NCI-H2171 treated with DMSO at 0.1 percent for 48 hours (cell line): ENCODE measurements at places on chromosomes 5 and 9.

DNA sequence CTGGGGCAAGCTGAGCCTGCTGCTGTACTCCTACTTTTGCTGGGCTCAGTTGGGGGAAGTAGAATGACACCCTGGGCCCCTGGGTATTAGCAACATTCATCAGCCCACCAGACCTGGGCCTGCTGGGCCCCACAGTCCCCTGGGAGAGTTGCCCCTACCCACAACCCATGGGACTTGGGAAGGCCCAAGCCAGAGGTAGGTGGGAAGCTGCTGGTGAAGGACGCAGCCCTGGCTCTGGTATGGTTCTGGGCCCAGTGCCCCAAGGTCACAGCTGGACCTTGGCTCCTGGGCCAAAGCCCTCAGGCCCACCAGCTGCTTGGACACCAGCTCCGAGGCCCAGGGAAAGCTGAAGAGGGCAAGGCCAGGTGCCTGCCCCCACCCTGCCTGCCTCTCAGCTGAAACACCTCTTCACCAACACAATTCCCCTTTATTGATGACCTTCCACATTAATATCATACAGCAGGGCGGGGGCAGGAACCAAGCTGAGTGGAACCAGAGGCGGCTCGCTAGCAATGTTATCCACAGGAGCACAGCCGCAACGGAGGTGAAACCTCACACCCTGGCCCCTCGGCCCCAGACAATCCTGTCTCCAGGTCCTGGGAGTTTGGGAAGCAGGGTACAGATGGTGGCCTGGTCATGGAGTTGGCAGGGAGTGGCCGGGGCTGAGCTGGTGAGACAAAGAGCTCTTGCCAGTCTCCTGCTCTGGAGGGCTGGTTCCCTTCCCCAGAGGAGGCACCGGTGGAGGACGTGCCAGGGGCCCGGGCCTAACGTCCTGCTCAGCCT lies 13.7 kb downstream of the DOLPP1 start:
- DNase-seq = no peak

DNA sequence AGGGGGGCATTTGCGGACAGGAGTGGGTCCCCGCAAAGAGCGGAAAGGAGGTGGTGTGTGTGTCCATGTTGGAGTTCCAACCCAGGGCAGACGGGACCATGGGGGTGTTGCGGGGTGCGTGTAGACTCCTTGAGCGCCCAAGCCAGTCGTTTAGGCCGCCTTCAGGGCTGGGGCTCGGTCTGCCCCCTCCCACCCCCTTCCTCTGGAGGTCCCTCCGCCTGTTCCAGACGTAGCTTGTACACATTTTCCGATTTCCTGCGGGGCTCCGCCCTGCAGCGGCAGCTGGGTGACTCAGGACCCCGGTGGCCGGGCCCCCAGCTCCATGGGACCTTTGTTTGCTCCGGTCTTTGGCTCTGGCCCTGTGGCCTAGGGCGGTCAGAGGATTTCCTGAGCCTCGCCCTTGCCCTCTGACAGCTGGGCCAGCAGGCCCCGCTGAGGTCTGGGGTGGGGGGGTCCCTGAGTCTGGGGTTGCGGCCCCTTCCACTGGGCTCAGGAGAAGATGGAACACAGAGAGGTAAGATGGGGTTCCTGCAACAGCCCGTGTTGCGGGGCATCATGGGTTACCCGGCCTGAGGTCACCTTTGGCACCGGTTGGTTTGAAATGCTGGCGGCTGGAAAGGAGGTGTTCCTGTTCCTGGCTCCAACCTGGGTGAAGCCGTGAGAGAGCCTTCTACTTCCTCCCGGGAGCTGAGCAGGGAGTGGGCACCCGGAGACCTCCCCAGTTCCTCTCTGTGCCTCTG lies 1.5 kb downstream of the PKN3 start:
- DNase-seq = no peak

DNA sequence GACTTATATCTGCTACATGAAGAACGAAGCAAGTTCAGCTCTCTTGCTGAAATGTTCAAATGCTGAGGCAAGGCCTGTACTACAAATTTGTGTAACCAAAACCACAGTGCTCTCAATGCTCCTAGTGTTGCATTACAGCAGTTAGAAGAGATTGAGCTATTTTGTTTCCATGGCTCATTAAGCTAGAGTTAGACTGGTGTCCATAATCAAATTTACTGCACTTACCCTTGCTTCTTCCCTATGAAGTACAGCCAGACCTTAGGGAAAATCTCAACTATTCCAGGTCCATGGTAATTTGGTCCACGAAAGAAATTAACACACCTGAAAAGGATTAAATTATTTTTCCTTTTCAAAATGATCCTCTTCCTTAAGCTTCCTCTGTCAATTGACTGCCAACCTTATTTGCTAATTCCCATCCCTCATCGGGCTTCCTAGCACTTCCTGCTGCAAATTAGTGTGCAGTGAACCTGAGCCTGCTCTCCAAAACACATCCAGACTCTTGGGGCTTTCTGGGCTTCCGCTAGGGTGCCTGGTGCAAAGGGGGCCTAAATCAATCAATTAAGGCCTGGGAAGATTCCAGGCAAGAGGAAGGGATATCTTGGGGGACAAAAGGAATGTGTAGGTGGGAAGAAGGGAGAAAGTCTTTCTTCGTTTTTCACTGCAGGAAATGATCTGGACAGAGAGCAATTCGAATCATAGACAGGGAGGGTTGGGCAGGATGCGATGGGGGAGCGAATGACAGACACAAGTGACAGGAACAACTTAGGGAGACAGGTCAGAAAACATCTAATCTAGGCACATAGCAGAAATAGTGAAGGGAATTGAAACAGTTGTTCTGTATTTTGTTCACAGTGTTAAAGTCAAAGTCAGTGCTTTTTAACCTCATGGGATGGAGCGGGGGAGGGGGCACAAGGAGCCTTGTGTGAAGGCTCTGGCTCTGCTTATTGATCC lies 542.4 kb downstream of the RAB3C start:
- no peak for DNase-seq

DNA sequence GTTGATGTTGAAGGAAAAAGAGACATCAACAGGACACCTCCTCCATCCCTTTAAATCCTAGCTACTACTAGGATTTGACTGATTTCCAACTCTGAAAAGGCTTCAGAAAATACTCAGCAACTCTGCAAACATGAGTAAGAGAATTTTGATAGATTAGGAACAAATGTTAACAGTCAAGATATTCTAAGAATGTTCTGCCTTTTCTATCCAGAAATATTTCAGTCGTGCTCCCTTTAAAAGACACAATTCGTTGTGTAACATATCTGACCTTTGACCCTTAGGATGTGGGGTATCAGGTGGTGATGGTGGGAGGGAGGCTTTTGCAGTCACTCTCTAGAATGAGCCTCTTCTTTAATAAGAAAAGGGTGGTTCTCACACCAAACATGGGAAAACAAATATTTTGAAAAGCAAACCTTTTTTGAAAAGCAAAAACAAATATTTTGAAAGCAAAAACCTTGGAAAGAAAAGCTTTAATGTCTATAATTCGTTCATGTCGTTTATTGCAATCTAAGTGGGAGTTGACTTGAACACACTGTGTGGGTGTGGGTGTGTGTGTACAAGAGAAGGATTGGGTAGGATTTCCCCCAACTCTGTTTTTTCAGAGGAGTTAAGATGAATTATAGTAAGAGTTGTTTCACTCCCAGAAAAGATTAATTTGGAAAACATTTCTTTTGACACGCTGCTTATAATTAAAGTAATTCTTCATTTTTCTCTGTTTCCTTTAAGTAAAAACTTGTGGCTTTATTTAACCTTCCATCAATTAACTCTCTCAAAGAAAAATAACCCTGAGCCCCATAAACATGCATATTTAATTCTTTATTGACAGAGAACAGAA lies 152.8 kb downstream of the TMEM167A start:
- DNase-seq = no peak

DNA sequence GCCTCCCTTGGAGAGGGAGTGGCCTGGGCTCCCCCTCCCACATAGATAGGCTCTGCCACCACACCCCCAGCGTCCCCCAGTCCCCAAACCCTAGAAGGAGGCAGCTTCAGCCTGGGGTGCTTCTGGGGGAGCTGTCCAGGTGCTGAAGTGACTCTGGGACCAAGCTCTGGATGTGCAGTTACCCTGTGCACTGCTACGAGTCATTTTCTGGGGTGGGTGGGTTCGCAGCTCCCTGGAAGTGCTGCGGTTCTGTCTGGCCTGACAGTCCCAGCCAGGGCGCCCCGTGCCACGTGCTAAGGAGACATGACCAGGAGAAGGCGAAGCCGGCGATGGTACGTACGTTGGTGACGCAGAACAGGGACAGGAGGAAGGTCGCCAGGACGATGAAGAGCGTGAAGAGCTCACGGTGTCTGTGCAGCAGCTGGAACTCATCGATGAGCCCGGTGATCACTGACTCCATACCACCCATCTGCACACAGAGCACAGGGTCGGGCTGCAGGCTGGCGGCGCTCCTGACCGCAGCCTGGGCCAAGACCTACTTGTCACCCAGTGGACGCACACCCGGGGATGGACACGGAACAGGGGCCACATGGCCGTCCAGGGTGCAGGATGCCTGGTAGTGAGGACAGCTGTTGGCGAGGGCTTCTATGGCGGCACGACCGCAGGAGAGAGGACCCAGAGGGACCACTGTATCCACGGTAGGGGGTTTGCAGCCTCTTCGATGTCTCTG lies 35.7 kb downstream of the SLC6A3 start:
- no peak for DNase-seq

- no peak for DNase-seq
Measured at GRCh38 chr5:135671052-135671705, 92.4 kb upstream of the CXCL14 start.

DNA sequence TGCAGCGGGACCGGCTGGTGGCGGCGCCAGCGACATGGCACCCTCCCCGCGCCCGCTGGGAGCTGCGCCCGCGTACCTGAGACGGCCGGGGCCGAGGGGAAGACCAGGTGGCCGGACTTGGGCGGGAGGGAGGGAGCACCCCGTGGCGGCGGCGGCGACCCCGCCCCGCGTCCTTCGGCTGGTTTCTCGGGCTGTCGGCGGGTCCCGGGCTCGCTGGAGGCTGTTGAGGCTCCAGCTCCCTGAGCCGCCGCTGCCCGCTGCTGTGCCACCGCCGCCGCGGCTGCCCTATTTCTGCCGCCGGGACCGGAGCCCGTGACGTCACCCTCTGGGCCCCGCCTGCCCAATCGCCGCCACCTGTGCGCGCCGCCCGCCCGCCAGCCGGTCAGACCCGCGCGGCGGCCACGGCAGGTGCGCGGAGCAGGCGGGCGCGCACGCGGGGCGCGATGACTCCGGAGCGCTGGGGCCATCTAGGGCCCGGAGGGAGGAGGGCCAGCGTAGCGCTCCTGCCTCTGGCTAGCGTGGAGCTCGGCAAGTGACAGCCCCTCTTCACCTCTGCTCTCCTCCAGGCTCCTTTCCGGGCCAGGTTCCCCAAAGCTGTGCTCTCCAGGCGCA lies at the start of gene FSTL4:
Gene FSTL4, minus strand, starts transcription at position 293 of the 612 bp plus-strand sequence.
- DNase-seq = peak; percentile 50

- peak; percentile 5 for DNase-seq
Measured at GRCh38 chr9:33291031-33291397, 698 bp downstream of the NFX1 start.

- DNase-seq = no peak
Measured at GRCh38 chr9:125521462-125522327, 185.3 kb downstream of the MAPKAP1 start.

DNA sequence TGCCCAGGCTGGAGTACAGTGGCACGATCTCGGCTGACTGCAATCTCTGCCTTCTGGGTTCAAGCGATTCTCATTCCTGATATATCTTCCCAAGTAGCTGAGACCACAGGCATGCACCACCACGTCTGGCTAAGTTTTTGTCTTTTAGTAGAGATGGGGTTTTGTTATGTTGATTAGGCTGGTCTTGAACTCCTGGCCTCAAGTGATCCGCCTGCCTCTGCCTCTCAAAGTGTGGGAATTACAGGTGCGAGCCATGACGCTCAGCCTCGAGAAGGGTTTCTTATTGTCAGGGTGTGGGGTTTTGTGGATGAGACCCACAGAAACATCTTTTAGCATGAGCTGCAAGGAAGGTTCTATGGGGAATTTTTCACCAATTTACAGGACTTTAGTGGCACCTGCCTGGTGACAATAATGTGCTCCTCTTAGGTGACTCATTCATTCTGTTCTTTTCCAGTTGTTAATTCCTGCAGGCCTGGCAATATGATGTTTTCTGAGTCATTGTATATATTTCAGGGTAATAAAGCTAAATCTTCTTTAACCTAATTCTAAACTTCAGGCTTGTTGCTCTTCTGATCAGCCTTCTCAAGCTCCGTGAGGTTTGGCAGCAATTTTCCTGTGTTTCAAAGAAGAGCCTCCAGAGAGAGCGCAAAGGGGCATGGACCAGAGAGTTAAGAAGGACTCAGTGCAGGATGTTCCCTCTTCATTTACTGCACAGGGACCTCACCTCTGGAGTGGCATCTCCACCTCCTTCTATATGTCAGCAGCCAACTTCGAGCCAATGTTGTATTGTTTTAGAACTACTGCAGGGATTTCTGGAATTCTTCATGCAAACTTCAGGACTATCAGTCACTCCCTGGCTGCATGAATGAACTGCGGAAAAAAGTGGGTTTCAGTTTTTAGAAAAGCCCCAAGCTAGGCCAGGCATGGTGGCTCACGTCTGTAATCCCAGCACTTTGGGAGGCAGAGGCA lies 77.8 kb upstream of the ZNF618 start:
- no peak for DNase-seq

- no peak for DNase-seq
Measured at GRCh38 chr9:116692616-116693015, 5.5 kb downstream of the TRIM32 start.
